ENCODE measurements at places on chromosomes 2 and 18.

GRCh38 chr2:19299032-19299431 lies 59.4 kb downstream of the OSR1 start:
- DNase-seq = no peak

GRCh38 chr2:79729532-79729931 lies 216.7 kb downstream of the CTNNA2 start:
- DNase-seq = no peak

DNA sequence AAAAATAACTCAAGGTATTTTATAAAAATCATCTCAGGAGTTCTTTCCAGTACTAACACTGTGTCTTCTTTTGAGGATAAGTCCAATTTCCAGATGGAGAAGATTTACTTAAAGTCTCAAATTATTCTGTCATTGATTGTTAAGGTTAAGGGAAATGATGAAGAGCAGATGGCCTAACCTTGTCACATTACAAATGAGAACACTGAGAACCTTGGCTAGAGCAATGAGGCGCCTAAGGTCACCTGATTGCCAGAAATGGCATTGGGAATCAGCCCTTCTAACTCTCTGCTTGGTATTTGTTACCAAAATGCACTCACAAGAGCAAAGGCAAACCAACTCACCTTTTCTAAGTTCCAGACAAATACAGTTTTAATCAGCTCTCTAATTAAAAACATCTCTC lies 835.1 kb downstream of the RNF144A start:
- DNase-seq = no peak

DNA sequence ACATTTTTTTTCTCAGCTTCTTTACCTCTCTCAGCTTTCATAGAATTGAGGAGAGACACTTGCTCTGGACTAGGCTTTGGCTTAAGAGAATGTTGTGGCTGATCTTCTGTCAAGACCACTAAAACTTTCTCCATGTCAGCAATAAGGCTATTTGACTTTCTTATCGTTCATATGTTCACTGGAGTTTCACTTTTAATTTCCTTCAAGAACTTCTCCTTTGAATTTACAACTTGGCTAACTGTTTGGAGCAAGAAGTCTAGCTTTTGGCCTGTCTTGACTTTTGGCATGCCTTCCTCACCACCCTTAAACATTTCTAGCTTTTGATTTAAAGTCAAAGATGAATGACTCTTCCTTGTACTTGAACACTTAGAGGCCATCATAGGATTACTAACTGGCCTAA lies 104.4 kb upstream of the SLC39A10 start:
- DNase-seq = no peak

GRCh38 chr2:241339839-241340630 lies 16.1 kb upstream of the FARP2 start:
- DNase-seq = no peak

GRCh38 chr2:13495051-13495450 lies 778.3 kb downstream of the TRIB2 start:
- DNase-seq = no peak

DNA sequence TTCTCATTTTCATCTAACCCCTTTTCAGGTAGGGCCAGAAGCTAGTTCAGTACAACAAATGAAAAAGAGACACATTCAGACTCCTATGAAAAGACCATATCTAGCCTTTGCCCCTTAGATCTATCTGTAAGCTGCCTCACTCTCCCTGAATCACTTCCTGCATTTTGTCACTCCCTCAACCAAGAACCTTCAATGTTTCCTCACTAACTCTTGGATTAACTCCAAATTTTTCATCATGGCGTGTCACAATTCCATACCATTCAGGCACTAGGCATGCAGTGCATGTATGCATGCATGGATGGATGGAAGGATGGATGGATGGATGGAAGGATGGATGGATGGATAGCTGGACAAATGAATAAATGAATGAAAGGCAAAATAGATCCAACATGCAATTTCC lies 356.9 kb downstream of the TNS1 start:
- no peak for DNase-seq

DNA sequence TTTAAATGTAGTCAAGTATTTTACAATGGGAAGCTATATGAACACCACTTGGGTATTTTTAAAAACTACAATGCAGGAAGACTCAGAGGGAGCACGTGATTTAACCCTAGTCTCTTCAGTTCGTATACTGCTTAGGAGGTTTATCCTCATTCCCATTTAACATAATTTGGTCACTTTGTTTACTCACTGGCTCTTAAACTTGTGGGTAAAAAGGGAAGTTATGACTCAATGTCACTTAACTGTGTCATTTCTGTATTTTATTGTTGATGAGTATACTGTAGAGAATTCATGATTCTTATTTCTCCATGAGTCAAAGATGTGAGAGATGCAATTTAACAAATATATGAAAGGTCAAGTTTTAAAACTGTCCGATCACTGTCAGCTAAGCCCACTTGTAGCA lies 48.2 kb downstream of the SLC66A3 start:
- DNase-seq = no peak

GRCh38 chr2:101751875-101752619 lies 54.5 kb downstream of the MAP4K4 start:
- DNase-seq = no peak

DNA sequence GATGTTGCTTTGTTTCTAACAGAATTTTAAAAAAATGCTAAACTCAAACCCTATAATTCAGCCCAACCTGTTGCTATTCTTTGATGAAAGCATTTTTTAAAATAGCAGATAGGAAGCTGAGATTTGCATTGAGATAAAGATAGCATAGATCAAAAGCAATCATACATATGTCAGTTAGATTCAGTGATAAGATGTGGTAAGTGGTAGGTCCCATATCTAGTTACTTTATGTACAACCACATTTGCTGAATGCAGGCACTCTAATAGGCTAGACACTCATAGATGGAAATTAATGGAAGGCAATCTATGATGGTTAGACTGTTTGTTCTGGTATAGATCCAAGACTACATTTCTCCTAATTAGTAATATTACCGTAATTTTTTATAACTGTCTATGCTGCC lies 27.2 kb upstream of the C1D start:
- no peak for DNase-seq

DNA sequence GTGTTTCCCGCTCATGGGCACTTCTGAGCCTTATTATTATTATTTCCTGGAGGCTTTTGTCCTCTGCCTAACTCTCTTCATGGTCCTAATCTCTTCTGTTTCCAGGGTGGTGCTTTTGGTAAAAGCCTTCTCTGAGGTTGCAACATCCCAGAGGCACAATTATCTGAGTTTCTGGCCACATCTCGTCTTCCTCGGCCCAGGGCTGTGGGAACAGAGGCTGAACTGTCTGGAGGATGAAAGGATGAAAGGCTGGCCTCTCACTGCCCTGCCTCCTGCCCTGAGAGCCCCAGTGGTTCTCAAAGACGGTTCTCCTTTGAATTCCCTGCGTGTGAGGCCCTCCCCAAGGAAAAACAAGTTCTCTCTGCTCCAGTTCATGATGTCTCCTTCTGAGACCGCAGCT lies 13.8 kb downstream of the GYPC start:
- DNase-seq = no peak

GRCh38 chr2:1588051-1588977 lies 156.0 kb downstream of the PXDN start:
- DNase-seq = no peak

DNA sequence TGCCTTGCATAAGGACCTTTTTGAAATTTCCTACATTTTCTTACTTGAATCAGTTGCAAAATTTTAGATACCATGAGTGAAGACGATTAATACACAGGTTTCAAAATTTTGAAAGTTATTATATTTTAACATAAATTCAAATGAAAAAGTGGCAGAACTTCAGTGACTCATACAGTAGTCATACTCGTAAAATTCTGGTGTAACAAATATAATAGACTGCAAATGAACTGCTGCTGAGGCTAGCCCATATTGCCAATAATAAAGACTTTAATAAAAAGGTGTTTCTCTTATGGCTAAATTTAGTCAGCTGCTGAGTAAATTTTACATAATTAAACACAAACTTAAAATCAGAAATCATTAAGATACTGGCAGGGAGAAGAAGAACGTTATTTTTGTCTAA lies 36.9 kb downstream of the MSH6 start:
- DNase-seq = no peak

DNA sequence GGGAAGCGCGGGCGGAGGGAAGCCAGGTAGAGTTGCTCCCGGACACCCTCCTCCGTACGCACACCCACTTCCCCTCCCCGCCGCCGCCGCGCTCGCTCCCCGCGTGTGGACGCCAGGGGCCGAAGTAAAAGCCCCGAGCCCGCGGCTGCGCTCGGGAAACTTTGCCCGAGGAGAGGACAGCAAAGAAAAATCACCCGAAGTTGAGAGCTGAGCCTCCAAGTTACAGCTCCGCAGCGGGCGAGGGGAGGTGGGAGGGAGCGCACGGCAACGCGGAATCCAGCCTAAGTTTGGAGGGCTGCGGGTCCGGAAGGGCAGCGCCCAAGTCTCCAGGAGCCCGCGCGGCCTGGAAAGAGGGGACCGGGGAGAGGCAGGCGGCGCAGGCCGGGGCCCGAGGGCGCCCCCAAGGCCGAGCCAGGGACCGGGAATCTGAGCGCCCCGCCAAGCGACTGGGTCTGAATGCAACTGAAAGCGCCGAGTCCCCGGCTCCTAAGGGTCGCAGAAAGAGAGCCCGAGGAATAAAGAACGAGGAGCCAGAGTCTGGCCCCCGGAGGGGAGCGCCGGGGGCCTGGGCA lies 706 bp upstream of the BCL11A start:
- DNase-seq = no peak

- no peak for DNase-seq
Measured at GRCh38 chr2:16155366-16155765, 215.0 kb downstream of the MYCN start.

DNA sequence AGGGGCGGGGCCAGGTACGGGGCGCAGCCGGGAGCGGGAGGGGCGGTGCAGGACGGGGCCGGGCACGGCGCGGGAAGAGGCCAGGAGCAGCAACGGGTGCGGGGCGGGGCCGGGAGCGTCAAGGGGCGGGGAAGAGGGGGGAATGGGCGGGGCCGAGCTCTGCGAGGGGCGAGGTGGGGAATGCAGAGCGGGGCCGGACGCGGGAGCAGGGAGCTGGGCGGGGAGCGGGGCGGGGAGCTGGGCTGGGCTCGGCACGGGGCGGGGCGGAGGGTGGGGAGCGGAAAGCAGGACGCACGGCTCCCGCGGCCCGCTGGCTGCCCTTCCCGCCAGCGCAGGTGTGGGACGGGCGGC lies at the start of gene IMPA2:
Gene IMPA2 (plus strand): TSS at position 316 of the 351 bp plus-strand sequence. CDS start 163 bp downstream, outside the sequence.
- DNase-seq = no peak

- DNase-seq = no peak
Measured at GRCh38 chr2:239928391-239929350, 96.5 kb downstream of the NDUFA10 start.

- no peak for DNase-seq
Measured at GRCh38 chr2:10814142-10814541, 1.6 kb upstream of the PDIA6 start.

DNA sequence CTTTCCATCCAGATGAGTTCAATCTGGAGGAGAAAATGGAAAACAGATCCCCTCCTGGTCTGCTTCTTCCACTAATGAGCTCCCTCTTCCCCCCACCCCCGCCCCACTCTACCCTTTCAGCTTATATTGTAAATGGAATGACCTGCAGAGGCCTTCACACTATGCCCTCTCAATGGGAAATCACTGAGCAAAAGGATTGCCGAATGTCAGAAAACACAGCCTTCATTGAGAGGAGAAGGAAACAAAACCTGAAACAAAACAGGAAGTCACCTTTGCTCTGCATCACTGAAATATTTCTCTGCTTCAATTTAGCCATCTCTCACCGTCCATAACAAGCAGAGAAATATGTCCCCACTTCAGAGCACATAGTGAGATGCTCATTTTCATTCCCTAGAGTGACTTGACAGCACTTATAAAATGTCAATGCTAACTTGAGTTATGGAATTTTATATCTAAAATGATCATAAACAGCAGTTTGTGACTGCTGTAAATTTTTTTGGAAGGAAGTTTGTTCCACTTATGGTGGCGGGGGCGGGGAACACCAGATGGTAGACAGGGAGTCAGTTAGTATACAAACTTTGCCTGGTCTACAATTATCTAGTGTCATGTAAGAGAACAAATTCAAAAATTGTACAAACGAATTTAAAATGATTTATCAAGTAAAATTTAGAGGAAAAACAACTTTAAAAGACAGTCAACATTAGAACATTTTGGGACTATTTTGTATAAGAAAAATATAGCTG lies 1.8 kb upstream of the FRZB start:
- no peak for DNase-seq

GRCh38 chr18:41992703-41993102 lies 37.7 kb downstream of the PIK3C3 start:
- DNase-seq = no peak

DNA sequence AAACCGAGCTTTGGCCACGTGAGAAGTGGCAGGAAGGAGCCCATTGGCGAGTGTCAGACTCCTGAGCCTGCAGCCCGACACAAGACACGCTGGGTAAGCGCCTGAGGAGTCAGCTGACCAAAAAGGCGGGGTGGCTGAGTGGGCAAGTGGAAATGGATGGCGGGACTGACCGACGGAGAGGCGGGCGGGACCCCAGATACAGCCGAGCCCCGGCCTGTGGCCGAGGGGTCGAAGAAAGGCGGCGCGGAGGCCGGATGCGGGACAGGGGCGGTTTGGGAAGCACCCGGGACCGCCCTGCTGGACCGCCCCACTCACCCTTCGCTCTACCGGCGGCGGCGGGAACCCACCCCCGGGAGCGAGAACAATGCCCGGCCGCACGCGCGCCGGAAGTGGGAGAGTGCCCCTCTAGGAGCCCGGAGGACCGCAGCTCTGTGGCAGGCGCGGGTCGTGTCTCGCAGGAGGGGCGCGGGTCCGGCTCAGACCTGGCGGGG lies 22.8 kb downstream of the ZSCAN30 start:
- DNase-seq = peak; percentile 43

DNA sequence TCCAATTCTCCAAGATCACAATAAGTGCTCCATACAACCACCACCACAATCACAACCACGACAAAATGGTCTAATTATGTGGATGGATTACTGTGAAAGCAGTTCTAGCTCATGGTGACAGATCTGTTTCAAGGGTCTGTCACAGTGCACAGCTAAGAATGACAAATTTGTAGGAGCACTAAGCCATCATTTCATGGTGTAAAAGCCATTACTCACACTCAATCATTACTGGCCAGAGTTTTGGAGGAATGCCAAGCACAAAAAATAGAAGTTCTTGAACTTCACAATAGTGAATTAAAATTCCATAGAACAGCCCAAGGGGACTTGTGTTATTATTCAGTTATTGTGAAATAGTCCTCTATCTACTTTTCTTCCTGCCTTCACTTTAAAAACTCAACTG lies 2.3 kb downstream of the CPS1 start:
- DNase-seq = no peak

GRCh38 chr2:24881623-24882022 lies 38.4 kb downstream of the ADCY3 start:
- DNase-seq = no peak

DNA sequence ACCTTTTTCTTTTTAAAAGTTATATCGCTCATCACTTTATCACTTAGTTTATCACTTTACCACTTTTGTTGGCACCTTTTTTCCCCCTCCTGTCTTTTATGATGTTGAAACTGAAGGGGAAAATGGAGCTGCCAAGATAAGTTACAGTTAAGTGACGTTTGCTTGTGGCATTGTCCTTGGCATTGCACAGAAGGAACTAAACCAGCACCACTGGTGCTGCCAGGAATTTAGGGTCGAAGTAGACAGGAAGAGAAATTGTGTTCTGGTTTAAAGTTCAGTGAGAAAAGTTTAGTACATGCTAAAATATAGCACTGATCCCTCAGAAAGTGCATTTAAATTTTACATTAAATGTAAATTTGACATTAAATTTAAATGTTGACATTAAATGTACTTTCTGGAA lies 49.9 kb downstream of the MYO1B start:
- no peak for DNase-seq
